ENCODE measurements at places on chromosomes 2 and 18.

DNA sequence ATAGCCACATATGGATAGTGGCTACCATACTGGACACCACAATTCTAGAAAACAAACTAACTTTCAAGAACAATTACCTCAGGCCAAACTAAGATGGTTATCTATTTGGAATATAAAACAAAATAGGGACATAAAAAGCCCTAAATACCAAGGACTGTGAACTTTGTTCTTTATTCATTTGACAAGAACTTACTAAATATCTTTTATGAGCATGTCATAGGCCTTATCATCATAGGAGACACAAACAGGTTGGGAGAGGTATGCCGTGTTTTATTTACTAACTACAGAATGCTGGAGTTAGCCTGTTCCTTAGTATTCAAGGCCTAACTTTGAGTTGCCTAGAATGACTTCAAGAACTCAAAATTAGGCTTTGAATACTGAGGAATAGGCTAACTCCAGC, 32.1 kb downstream of the CCDC93 start:
- no peak for DNase-seq

DNA sequence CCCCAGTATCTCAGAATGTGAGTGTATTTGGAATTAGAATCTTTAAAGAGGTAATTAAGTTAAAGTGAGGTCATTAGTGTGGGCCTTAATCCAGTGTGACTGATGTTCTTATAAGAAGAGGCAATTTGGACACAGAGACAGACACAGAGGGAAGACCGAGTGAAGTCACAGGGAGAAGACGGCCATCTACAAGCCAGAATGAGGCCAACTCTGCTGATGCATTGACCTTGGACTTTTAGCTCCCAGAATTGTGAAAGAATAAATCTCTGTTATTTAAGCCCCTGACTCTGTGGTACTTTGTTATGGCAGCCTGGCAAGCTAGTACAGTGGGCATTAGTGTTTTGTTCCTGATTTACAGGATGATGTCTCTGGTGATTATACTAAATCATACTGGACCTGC, 64.6 kb downstream of the LTBP1 start:
- DNase-seq, result no peak

- DNase-seq, result no peak
Measured at GRCh38 chr2:164142755-164143154, 406.9 kb upstream of the FIGN start.

GRCh38 chr2:98634406-98635092, 26.2 kb downstream of the UNC50 start:
- DNase-seq, result no peak

- DNase-seq, result no peak
Measured at GRCh38 chr18:24958001-24958400, 394.0 kb downstream of the ZNF521 start.

GRCh38 chr18:80133124-80133523, 24.1 kb downstream of the ADNP2 start:
- DNase-seq, result no peak

DNA sequence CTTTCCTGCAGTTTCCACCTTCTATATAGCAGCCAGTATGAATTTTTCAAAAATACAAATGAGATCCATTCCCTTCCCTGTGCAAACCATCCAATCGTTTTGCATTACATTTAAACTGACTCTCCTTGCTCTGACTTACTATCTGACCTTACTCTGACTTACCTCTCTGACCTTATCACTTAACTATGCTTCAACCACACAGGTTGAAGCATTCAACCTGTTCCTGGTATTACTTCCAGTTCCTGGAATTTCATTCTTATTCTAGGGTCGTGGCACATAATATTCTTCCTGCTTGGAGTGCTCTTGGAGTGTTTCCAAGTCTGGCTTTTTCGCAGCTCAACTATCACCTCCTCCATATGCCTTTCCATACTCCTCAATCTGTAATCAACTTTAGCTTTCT, 850.6 kb upstream of the CHAC2 start:
- DNase-seq, result no peak

- DNase-seq, result no peak
Measured at GRCh38 chr2:181241797-181242196, 215.4 kb upstream of the ITGA4 start.

- no peak for DNase-seq
Measured at GRCh38 chr2:101473591-101473910, 1.4 kb downstream of the RFX8 start.

GRCh38 chr2:206083602-206084438, 2.2 kb downstream of the INO80D start:
- no peak for DNase-seq

- DNase-seq, result no peak
Measured at GRCh38 chr2:133790711-133791110, 222.4 kb upstream of the NCKAP5 start.

Data from SJSA1 (cell line).